Posterior vena cava (tissue), 2 donors: ENCODE measurements at places on chromosomes 2 and 18.

DNA sequence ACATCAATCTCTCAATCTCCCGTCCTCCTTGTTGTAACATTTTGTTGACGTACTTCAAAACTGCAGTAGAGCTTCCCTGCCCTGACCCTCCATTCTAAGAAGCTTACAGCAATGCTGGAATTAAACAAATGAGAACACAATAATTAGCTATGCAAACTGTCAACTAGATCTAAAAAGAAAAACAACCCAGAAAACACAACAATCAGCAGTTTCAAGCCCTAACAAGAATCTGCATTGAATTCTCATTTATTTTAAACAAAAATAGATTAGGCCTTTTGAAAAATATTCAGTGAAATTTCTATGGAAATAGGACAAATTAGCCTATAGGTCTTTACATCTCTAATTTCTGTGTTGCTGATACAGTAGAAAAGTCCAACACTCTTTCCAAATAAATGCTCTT, 807.0 kb upstream of the FSHR start:
- no peak for DNase-seq

- DNase-seq: no peak
These were observed 368.9 kb upstream of the TNP1 start for GRCh38 chr2:217228732-217229131.

- DNase-seq: no peak
These were observed 99.2 kb downstream of the SOX11 start for GRCh38 chr2:5791371-5791770.

- DNase-seq: no peak
These were observed 14.7 kb upstream of the RAB1A start for GRCh38 chr2:65144571-65144970.
